ENCODE measurements at places on chromosomes 11 and 22.

DNA sequence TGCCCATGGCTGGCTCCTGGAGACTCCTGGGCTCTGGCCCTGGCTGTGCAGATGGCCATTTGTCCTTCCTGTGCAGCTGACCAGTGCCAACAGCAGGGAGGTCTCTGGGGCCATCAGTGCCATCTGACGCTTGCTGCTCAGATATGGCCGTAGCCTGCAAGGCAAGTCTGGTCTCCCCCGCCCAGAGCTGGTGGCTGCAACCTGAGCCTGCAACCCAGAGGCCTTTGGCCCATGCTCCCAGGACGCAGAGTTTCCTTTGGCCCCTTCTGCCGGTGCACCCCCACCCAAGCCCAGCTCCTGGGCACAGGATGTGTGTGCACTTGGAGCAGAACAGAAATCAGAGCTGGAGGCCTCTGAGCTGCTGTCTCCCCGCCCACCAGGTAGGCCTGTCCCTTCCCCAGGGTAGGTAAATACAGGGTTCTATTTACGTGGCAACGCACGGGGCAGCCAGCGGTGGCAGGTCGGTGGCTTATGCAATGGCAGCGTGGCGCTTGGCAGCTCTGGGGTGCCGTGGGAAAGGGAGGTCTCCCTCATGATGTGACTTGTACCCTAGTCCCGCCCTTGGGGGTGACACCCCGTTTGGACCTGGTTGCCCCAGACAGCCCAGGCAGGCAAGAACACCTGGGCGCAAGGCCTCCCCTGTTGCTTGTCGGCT lies 21.0 kb upstream of the MYEOV start:
- DNase-seq: no peak

- DNase-seq: peak; percentile 78
These were observed 2.7 kb downstream of the TENM4 start for GRCh38 chr11:79437981-79438630.

- no peak for DNase-seq
These were observed 44.7 kb upstream of the PRODH start for GRCh38 chr22:18980829-18981228.

DNA sequence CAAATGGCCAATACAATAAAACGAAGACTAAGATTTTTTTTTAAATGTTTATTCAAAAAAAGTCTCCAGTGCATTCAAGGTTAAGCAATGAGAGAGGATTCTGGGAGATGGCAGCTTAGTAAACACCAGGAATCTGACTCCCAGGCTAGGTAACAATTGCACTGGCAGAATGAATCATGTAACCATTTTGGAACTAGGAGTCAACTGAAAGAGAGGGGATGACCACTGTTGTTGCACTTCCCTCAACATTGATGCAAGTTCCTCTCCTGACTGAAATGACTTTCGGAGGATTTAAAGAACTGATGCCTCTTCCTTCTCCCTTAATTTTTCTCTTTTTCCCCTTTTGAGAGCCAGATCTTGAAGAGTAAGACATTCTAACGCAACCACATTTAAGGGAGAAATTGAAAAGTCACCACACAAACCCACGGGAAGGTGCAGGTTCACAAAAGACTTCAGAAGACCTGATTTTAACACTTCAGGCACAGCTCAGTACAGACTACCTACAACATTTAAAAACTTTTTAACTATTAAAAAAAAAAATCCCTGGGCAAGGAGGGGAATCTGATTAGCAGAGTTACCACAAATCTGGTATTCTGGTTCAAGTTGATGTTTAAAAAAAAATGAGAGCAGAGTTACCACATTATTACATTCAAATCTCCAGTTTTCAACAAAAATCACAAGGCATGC lies 56.8 kb downstream of the FCHSD2 start:
- no peak for DNase-seq

DNA sequence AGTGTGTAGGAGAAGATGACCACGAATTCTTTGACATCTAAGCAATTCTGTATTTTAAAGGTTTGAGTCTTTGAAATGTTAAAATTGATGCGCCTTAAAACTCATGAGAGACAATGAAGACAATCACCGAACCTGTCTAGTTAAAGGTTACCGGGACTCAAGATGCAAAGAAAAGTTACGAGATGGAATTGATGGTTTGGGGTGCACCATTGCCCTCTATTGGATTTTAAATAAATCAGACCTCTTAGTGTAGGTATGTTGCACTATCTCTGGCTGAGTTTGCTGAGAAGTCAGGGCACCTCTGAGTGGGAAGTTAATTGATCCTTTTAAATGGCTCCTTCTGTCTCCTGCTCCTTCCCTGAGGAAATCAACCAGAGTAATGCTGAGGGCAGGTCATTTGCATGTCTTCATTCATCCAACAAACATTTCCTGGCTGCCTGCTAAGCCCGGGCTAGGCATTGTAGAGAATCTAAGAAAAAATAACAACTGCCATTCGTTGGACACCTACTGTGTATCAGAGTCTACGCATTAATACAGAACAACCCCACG lies 19.4 kb upstream of the TMA7B start:
- DNase-seq: no peak

DNA sequence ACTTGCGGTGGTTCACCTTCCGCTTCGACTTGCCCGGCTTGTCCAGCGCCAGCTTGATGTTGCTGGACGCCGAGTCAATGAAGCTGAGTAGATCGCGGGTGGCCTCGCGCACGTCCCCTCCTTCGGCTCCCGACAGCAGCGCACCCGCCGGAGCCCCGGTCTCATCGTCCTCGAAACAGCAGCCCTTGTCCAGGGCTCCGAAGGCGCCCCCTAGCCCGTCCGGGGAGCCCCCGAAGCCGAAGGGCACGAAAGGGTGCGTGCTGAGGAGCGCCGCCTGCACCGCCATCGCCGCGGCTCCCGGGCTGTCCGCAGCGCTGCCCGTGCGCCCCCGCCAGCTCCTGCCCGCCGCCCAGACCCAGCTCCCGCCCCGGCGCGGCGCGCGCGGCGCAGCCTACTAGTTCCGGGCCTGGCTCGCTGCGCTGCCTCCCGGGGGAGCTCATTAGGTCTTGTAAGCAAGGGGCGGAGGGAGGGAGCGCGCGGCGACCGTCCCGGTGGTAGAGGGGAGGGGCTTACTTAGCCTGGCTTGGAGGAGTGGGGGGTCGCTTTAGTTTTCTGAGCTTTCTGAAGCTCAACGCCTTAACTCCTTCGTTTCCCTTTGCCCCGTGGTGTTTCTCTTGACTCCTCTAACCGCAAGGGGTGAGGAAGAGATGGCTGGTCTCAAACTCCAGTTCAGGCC lies at the start of gene FAM181B:
Gene FAM181B (minus strand): TSS at position 421 of the 676 bp plus-strand sequence. CDS start 135 bp downstream, at position 286.
- DNase-seq: peak; percentile 8

DNA sequence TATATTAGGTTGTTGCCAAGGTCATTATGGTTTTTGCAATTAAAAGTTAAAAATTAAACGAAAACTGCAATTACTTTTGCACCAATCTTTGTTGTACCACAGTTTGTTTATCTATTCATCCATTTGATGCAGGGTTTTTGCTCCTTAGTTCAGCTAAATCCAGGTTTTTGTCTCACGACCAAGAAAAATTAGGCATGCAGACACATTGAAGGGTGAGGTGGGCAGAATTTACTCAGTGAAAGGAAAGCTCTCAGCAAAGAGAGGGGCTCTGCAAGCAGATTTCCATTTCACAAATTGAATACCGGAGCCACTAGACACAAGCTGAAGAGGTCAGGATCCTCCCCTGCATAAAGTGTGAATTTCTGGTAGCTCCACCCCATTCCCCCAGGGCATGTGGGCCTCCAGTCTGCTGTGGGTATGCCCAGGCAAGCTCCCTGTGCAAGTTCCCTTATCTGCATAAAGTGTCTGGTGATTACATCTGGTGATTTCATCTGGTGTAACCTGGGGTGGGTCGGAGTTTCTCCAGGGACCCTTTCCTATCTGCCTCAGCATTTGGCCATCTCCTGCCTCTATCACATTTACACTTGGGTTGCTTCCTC lies 33.3 kb downstream of the APOL6 start:
- DNase-seq: no peak

GRCh38 chr11:34235189-34235588 lies 122.6 kb downstream of the ABTB2 start:
- no peak for DNase-seq

DNA sequence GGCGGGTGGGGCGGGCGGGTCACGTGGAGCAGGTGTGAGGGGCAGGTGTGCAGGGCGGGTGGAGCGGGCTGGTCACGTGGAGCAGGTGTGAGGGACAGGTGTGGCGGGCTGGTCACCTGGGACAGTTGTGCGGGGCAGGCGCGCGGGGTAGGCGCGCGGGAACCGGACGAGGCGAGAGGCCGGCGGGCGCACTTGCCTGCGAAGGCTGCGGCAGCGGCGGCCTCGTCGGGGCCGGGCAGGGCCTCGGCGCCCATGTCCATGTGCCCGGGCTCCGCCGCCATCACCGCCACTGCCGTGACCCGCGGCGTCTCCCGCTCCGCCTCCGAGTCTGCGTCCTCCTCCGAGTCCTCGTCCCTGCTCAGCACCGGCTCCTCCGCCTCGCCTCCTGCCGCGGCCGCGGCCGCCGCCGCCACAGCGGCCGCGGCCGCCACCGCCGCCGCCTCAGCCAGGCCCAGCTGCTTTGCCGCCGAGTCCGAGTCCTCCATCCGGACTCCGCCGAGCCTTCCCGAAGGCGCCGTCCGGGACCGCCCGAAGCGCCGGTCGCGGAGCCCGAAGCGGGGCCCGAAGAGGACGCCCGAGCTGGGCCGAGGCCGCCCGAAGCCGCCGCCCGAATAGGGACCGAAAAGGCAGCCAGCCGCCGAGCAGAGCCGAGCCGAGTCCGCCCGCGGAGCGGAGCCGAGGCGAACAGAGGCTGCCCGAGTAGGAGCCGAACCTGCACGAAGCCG lies at the start of gene DEAF1:
Gene DEAF1 (minus strand): TSS at position 660 of the 725 bp plus-strand sequence. CDS start 175 bp downstream, at position 485.
- peak; percentile 96 for DNase-seq
